T-helper 1 cell treated with Interleukin-12 subunit alpha and Interleukin-12 subunit beta and Interleukin-4 antibody, amounts not matched to agents 30 ng/mL and 1 ng/mL, for 36 hours (primary cell): ENCODE measurements at places on chromosomes 4 and X. TPM values are rescaled to one million over a fixed set of nuclear protein-coding genes. Genes with fewer than 3 reads are reported as not detected.

TMEM185A gene
- total RNA-seq, result 24.5 and 31.7 TPM in 2 replicates

CTAG1B gene
- total RNA-seq, result not detected in 2 replicates

SPACA5 gene
- total RNA-seq, result not detected in 2 replicates

HOPX gene
- total RNA-seq, result 93.4 and 96.6 TPM in 2 replicates

TFDP3 gene
- not detected in 2 replicates for total RNA-seq

HSFX1 gene
- 1.0 and 1.2 TPM in 2 replicates for total RNA-seq

PASD1 gene
- total RNA-seq, result not detected in 2 replicates

UGT2B17 gene
- not detected in 2 replicates for total RNA-seq

NALF2 gene
- 0.20 and 0.32 TPM in 2 replicates for total RNA-seq

ASB11 gene
- total RNA-seq, result not detected in 2 replicates

MAGEE2 gene
- total RNA-seq, result not detected in 2 replicates

NOX1 gene
- not detected in 2 replicates for total RNA-seq

RHOXF1 gene
- total RNA-seq, result 0.29 and 0.46 TPM in 2 replicates
